ENCODE measurements at places on chromosomes 3 and 15. TPM values are rescaled to one million over a fixed set of nuclear protein-coding genes. Genes with fewer than 3 reads are reported as not detected.

DNA sequence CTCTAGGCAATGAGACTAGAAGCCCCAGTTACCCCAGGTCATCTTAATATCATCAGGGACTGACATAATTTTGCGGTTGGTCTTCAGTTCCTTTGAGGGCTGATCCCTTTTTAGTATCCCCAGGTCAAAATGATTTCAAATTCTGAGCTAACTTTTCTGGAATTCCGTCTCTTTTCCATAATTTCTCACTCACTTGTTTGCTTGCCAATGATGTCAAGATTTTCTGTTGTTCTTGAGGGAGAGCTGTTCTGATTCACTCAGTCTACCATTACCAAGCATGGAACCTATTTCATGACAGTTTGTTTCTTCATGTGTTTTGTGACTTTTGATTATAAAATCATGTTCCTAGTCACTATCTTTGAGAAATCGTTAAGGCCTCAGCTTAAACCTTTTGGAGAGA lies 190.5 kb upstream of the LYSMD4 start:
- DNase-seq, result no peak

GRCh38 chr3:141793476-141794260 lies 30.5 kb downstream of the GRK7 start:
- DNase-seq, result no peak

DNA sequence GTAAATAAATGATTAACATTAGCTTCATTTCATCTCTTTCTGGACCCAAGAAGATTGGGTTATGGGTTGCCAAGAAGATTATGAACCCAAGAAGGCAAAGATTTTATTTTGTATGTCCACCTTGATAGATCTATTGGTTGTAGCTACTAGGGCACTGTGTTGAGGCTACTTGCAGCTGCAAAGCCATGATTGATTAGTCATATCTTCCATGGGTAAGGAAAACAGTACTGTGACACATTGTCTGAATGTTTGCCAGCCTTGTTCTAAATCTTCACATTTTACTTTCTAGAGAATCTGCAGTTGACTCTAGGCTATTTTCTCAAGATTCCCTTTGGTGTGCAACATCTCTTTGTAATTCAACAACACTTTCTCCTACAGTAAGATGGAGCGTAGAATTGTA lies 229.2 kb upstream of the KCNH8 start:
- no peak for DNase-seq

CD86 gene
- total RNA-seq, result 30.0 TPM

CTXN2 gene
- total RNA-seq, result not detected
